Caki2 (cell line): ENCODE measurements at places on chromosomes 4 and X.
A peak's percentile ranks its signal among the peaks of the same experiment; 100 is the strongest.

GRCh38 chr4:17373666-17374065 lies 138.2 kb downstream of the QDPR start:
- no peak for DNase-seq

- DNase-seq, result no peak
Measured at GRCh38 chrX:119303137-119303536, 67.1 kb downstream of the PGRMC1 start.

GRCh38 chr4:67614186-67614585 lies 55.7 kb downstream of the STAP1 start:
- no peak for DNase-seq

DNA sequence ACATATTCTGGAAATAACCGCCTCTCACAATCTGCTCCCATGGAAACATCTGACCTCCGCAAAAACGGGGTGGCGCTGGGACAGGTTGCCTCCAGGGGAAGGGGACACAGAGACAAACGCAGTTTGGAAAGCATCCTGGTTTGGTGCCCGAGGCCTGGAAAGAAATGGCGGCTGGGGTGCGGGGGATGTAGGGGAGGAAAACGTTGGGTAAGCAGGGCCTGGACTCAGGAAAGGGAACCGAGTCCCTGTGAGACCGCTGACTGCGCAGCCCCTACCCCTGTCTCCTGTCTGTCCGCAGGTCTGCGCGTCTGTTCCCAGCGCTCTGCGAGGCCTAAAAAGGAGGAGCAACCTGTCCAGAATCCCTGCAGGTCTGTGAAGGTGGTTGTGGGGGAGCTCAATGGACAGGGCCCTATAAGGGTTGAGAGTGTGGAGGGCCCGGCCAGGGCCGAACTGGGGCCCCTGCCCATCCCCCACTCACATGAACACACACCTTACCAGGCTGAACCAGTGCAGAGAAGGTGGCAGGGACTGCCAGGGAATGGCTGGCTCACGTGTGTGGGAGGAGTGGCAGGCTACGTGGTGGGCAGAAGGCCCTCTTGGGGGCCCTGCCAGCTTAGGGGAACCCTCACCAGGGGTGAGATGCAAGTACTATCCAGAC lies 672 bp downstream of the TCEAL3 start:
- no peak for DNase-seq

- DNase-seq, result peak; percentile 94
Measured at GRCh38 chr4:186643501-186644310, 80.0 kb downstream of the FAT1 start.

DNA sequence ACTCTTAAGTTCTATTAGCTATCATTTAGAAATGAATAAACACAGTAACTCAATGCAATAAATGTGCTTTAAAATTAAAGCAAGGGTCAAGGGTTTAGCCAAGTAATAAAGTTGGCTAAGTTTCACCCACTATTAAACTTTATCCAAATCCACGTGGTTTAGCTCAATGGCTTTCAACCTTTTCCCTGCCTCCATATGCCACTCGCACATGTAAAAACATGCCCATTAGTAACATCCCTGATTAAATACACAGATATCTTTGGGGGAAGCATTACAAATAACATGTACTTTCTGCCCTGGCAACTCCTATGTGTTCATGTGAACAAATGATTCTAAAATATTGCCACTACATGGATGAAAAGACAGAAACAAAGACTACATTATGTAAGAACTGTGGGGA lies 130.8 kb downstream of the ZAR1 start:
- DNase-seq, result no peak

DNA sequence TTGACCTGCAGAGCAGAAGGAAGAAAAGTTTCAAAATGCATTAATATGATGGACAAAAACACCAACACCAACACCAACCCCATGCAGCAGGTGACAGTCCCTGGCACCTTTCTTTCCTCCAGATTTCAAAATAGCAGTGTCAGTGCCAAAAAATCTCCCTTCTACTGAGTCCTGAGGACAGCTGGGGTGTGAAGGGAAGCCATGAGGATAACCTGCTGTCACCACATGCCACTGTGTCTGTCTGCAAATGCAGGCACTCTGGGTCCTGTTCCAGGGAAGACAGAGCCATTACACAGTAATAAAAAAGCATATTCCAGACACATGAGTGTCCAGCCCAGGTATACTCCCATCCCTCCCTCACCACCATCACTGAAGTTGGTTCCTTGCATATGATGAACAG lies 187.5 kb downstream of the BMP15 start:
- no peak for DNase-seq

DNA sequence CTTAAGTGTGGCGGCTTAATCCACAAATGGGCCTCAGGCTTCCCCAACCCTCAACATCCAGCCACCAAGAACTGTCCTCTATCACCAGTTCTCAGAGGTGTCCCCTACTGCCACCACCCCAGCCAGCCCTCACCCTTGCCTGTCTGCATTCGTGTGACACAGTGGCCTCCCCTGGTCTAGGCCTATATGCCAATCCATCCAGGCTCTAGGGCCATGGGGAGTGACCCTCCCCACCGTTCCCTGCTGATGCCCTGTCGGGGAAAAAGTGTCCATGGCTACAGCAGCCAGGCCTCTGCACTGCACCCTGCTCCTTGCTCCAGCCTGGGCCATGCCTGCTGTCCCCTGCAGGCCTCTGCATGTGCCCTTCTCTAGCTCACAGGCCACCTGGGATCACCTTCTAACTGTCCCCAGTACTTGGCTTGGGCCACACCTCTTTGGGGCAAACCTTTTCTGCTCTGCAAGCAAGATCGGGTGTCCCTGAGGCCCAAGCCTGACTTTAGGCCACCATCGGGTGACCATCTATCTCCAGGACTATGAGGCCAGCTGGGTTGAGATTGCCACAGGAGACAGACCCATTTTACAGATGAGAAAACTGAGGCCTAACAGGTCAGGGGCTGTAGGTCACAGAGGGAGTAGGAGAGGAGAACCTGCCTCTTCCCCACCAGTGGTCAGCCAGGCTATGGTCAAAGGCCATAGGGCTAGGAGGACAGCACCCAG lies 75.8 kb downstream of the JAKMIP1 start:
- no peak for DNase-seq

DNA sequence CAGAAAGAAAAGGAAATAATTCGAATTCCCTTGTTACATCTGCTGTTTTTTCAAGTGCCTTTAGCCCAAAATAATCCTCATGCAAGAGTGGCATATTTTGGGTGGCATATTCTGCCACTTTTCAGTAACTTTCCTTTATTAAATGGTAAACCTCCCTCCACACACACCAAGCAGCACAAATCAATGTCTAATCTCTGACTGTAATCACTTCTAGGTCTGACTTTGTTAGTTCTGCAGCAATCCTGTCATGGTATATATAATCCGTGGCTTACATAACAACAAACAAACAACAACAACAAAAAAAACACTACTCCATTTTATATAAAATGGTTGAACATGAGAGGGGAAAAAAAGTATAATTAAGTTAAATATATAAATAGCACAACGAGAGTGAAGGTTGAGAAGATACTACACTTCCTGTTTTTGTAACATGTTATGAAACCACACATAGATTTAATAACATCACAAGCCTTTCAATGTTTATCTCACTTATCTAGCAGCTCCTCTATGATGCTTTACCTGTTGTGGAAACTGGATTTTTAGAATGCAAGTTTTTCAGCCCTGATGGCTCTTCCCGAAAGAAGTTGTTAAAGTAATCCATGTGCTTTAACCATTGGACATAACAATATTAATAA lies 715.4 kb downstream of the GRXCR1 start:
- no peak for DNase-seq

GRCh38 chrX:41824551-41824950 lies 98.8 kb downstream of the CASK start:
- peak; percentile 46 for DNase-seq

DNA sequence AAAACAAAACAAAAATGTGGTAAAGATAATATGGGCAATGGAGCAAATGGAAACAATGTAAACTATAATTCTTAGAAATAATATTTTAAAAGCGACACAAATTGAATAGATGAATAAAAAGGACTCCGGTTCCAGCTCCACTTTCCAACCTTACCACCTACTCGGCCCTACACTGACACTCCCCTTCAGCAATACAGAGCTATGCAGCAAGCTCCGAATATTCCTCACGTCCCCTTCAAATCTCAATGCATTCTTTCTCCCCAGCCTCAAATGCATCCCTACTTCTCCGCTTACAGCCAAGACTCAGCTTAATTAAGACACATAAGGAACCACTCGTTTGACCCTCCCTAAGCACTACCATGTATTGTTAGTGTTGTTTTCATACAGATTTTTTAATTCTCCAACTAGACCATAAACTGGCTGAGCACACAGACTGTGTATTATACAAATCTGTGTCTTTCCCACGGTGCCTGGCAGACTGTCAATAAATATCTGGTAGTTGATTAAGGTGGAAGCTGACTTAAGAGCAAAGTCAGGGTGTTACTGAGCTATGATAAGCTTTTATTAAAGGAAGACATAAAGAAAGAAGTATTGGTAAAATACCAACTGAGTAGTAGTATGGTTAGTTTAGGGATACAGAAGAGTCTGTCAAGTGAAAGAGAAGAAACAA lies 219.1 kb downstream of the NR3C2 start:
- DNase-seq, result no peak

- peak; percentile 61 for DNase-seq
Measured at GRCh38 chr4:55321707-55322264, 24.3 kb upstream of the SRD5A3 start.

GRCh38 chr4:26779674-26780073 lies 81.0 kb upstream of the STIM2 start:
- DNase-seq, result no peak

DNA sequence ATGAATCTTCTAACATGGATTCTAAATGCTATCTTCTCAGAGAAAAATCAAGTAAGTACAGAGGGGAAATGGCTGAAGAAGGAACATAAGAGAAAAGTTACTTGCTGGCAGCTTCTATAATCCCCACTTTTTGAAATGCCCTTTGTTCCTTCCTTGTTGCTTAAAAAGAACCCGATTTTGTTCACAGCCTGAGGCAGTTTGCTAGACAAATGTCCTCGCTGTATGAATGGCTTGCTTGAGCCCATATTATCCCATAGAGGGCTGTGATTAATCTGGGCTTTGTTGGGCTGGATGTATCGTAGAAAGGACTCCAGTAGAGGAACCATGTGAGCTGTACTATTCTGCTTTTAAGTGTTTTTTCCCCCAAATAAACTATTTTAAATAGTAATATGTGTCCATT lies 134.3 kb upstream of the FGF13 start:
- no peak for DNase-seq

DNA sequence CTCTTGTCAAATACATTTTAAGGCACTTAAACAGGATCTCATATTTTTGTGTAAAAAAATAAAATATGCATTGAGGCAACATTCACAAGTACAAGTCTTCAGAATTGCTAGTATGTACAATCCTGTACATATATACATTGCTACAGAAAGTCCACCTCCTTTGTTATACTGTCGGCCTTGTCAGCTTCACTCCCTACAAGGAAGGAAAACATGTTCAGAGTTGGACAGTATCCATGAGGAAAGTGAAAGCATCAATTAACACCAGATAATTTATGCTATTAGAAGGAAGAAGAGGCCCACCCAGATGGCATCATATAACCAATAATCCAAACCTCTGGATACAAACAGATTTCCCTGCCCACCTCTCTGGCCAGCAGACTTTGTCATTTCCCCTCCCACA lies 42.0 kb downstream of the REELD1 start:
- no peak for DNase-seq

- DNase-seq, result no peak
Measured at GRCh38 chr4:189600718-189601435, 339.8 kb upstream of the FRG1 start.

GRCh38 chr4:30605616-30606190 lies 114.5 kb upstream of the PCDH7 start:
- no peak for DNase-seq

GRCh38 chrX:25204182-25204581 lies 188.4 kb upstream of the ARX start:
- no peak for DNase-seq

GRCh38 chr4:110106931-110107296 lies 91.5 kb downstream of the ELOVL6 start:
- peak; percentile 28 for DNase-seq

DNA sequence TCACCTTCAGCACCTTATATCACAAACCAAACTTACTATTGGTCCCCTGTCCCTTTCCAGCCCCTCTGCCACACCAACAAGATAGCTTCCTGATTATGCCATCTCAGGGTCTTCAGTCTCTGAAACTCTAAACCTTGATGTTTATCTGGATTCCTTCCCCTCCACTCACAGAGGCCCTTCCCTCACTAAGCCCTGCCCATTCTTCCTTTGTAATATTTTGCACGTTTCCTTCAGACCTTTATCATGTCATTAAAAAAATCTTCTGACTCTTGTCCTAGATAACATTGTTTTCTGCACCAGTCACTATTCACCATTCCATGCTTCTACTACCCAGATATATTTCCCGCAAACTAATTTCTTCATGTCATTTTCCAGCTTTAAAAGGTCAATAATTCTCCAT lies 17.7 kb upstream of the CEP135 start:
- DNase-seq, result no peak
